ENCODE measurements at places on chromosomes 6 and 20.

- no peak for DNase-seq
Measured at GRCh38 chr6:149250951-149251350, 66.6 kb upstream of the TAB2 start.

GRCh38 chr6:159981403-159982245, 12.7 kb downstream of the IGF2R start:
- DNase-seq = no peak

DNA sequence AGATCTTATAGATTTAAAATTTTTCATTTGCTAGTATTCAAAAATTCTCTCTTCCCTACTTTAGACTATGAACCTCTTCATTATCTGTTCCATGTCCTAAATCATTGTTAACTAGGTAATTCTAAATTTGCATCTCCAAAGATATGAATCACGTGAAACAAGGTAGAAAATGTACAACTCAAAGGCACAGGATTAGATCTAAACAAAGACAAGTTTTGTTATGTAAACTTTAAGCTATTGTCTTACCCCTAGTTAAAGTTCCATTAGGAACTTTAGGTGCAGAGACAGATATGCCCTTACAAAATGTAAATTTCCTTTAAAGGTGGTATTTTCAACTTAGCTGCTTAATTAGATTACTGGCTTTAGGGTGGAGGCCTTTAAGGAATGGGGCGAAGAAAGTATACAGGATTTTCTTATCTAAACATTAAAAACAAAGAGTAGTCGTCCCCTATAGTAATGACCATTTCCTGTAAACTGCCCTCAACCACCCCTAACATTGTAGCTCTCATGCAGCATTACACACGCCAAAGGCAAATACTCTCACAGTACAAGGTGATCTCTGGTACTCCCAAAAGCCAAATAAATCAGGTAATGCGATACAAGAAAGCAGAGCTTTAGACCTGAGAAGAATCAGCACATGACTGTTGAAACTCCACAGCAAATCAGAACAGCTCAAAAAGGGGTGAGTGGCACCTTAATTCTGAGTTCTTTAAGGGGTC, 57.4 kb upstream of the MRAP2 start:
- DNase-seq = no peak

- no peak for DNase-seq
Measured at GRCh38 chr6:112594886-112595594, 247.9 kb downstream of the RFPL4B start.

DNA sequence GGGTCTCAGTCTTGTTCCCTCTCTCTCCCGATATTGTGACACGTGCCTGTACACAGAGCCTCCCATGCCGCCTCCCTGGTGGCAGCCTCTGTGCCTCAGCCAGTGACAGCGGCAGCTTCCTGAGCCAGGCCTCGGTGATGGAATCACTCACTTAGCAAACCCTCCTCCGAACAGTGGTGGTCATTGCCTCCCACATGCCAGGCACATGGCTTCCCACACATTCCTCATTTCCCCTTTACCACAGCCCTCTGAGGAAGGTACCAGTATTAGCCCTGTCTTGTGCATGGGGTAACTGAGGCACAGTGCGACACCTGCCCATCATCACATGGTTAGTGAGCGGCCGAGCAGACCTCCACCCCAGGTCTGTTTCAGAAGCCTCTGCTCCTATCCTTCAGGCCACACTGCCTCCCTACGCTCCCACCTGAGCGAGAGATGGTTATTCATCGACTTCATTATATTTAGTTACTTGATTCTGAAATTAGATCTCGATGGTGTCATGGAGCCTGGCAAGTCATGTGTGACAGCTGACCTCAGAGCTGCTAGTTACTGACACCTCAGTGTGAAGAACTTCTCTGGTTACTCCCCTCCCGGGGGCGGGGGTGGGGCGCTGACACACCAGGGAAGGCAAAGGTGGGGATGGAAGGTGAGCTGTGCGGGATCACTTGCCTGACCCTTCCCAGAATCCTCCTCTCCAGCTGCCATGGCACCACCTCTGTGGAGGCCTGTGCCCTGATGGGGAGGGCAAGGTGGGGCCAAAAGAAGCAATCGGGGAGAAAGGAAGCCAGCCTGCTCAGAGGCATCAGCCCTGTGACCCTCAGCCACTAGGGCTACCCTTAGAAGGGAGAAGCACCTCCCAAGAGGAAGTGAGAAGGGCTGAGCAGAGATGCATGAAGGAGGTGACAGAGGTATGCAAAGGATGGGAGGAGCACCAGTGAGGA, 17.9 kb downstream of the MDGA1 start:
- DNase-seq = no peak

- DNase-seq = no peak
Measured at GRCh38 chr20:54148947-54149764, 24.6 kb downstream of the CYP24A1 start.

- DNase-seq = no peak
Measured at GRCh38 chr6:154648888-154649205, 84.4 kb upstream of the SCAF8 start.

- DNase-seq = no peak
Measured at GRCh38 chr6:22658934-22659333, 89.6 kb downstream of the HDGFL1 start.

GRCh38 chr20:53539516-53539915, 54.1 kb downstream of the ZNF217 start:
- DNase-seq = no peak

All from activated naive CD8-positive, alpha-beta T cell treated with anti-CD3 and anti-CD28 coated beads for 36 hours (primary cell).